ENCODE measurements at places on chromosomes 1 and 21.

- no peak for DNase-seq
These were observed 198.2 kb upstream of the APP start for GRCh38 chr21:26368591-26369320.

DNA sequence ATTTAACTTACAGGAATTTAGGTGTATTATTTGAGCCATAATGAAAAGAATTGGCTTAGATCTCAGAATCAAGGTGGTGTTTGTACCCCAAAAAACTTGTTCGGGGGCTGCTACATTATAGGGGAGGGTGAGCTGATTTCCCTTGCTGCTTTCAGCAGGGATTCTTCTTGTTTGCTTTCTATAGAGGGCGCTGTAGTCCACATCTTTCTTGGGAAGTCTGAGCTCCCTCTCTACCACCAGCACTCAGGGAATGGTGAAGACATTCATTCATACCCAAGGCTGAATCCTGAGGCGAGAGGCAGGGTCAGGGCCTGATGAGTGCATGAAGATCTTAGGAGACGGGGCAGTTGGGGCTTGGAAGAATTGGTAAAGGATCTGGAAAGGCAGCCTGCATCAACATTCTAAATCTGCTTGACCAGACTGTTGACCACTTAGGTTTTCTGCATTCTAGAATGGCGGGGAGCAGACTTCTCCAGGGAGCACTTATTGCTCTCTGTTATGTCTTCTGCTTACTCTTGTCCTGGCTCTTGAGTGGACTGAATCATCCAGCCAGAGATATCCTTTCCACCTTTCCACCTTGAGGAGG, 18.9 kb downstream of the SPATA46 start:
- peak; percentile 86 for DNase-seq

- no peak for DNase-seq
These were observed at the start of gene KRTAP21-2 for GRCh38 chr21:30747159-30747558. Gene KRTAP21-2 (minus strand): TSS chr21:30747259. CDS start chr21:30747202, 57 bp downstream.

DNA sequence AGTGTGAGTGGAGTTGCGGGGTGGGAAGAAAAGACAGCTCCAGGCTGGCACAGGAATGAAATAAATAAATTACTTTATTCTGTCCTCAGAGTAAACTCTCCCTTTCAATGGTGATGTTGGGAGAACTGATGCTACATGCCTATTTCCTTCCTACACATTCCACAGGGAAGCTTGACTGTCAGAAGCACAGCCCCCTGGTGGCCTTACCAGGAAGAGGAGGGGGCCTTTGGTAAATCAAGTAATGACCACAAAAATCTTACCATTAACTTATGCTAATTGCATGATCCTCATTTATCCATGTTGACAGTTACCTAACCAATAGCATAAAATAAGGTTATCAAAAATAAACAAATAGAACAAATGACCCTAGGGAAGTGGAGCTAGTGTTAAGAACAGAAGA, 605.0 kb upstream of the PKN2 start:
- peak; percentile 52 for DNase-seq

DNA sequence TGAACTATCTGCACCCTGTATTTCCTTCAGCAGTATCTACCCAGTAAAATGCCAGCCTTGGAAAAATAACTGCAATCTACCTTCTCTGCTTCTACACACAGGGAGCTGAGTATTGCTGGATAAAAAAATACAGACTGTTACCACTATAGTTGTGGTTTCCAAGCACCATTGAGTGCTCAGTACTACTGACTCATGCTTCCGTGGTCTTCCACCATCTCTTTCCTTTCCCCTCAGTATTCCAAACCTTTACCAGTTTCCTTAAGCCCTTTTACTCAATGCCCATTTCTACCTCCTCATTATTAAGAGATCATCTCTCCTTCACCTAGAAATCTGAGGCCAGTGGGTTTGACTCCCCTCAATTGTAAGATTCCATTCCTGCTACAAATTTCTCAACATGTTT, 23.8 kb downstream of the GLMN start:
- no peak for DNase-seq

DNA sequence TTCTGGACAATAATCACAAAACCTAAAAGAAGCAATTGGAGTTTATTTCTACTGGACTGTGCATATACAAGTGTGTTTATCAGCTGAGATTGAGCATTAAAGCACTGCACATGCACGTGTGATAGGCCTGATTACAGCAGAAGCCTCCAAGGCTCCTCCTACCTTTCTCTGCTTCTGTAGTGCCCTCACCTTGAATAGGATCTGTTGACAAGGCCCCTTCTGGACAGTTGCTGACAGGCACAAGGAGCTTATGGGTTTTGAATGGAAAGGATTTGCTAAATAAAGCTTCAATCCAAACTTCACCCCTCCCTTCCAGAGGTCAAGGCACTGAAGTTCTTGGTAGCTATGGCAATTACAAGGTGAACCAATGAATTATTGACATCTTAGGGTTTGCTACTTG, 7.9 kb upstream of the SGIP1 start:
- DNase-seq: no peak

DNA sequence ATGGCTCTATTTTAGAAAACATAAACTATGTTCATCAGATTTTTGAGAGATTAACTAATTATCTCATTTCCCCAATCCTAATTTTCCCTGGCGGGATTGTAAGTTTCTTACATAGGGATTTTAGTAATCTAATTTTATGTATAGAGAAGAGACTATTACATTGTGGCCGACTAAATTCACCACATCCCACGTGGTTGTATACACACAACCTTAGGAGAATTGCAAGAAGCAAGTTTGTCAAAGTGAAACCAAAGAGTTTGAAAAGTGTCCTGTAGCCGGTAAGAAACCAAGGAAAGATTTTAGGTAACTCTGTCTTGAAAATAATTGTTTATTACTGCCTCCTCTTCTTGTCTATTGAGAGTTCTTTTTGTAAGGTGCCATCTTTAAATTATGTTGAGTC, 550.6 kb downstream of the LTN1 start:
- DNase-seq: no peak

DNA sequence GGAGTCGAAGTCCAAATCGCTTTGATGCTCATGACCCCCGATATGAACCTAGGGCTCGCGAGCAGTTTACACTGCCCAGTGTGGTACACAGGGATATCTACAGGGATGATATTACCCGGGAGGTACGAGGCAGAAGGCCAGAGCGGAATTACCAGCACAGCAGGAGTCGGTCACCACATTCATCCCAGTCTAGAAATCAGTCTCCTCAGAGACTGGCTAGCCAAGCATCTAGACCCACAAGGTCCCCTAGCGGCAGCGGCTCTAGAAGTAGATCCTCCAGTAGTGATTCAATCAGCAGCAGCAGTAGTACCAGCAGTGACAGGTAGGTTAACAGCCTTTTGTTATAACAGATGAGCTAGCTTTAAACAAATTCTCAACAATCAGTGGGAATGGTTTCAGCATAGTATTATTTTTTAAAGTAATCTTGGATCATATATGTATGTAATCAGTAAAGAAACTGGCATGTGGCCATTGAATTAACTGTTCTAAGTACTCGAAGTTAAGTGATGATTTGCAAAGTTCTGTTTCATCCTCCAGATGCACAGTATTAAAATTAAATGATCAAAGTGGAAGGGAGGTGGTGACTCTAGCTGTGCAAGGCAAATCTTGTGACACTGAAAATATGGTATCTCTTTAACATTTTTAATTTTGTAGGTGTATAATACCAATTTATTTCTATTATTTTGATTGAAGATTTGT, 29.0 kb downstream of the SPEN start:
- no peak for DNase-seq

- DNase-seq: no peak
These were observed 43.2 kb downstream of the ECE1 start for GRCh38 chr1:21246905-21247642.

GRCh38 chr21:38440746-38441145, 57.5 kb downstream of the ERG start:
- peak; percentile 32 for DNase-seq

DNA sequence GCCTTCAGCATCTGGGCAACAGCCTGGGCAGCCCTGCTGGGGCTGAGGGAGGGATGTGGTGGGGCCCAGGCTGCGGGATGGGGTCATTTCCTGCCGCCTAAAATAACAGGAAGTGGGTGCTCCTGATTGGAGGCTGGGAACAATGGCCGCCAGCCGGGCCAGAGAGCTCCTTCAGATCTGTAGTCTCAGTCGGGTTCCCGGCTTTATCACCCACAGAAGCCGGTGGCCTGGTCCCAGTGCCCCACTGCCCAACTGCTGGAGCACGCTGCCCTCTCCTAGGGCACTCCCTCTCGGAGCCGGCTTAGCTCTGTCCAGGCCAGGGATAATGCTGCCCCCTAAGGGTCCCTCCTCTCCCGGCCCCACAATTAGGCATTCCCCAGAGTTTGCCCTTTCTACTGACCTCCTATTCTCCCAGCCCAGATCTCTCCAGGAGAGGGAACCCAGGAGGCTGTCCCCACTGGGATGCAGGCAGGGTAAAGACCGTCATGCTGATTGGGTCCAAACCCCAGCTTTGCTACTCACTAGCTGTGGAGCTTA, 5.1 kb downstream of the MAP7D1 start:
- DNase-seq: peak; percentile 85

GRCh38 chr1:246425139-246425794, 81.8 kb downstream of the SMYD3 start:
- DNase-seq: no peak

DNA sequence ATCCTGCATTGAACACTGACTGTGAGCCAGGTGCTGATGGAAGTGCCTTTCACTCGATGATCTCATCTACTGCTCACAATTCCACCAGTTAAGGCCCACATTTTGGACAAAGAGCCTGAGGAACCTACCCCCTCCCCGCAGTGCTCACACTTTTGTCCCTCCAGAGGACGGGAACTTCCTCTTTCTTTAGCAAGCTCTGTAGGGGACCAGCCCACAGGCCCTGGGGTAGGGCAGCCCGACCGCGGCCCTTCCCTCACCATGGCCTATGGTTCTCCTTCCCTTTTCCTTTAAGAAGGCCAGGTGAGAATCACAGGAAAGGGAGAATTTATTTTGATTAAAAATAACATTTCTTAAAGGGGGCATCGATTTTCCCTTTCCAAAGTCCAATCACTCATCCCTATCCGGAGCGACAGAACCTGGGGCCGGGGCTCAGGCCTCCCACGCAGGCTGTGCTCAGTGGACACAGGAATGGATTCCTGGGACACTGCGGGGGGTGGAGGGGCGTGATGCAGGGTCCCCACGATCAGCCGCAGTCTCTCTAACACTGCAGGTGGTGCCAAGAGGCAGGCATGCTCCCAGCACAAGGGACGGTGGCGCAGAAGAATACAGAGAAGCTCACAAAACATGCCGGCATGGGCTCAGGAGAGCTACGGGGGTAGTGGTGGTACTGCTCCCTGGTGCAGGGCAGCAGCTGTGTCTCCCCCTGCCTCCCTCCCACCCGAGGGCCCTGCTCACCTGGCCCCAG, 8.9 kb upstream of the KCNE1 start:
- no peak for DNase-seq

DNA sequence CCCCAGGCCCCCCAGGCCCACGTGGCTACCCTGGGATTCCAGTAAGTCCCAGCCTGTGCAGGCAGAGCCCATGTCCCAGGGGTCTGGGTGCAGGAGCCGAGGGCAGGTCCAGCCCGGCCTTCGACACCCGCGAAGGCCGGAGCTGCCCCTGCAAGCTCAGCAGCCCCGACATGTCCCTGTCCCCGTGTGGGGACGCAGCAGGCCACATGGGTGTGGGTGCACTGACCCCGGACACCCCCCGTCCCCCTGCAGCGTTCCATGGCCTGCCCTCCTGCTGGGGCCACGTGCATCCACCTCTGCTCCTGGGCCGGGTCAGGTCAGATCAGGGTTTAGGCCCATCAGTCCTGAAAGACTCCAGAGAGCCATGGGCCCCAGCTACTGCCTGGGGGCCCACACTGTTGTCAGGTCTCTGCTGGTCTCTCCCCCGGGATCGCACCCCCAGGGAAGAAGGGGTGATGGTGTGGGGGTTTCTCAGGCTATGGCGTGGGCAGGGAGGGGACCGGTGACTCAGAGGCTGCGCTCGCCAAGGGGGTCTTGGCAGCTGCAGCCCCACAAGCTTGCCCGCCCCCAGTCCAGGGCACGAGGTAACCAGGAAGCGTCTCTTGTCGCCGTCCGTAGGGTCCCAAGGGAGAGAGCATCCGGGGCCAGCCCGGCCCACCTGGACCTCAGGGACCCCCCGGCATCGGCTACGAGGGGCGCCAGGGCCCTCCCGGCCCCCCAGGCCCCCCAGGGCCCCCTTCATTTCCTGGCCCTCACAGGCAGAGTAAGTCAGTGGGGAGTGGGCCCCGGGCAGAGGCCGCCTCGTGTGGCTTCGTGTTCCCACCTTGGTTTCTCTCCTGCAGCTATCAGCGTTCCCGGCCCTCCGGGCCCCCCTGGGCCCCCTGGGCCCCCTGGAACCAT, 37.5 kb downstream of the SLC19A1 start:
- no peak for DNase-seq

GRCh38 chr1:11399250-11399649, 79.7 kb upstream of the DISP3 start:
- no peak for DNase-seq

DNA sequence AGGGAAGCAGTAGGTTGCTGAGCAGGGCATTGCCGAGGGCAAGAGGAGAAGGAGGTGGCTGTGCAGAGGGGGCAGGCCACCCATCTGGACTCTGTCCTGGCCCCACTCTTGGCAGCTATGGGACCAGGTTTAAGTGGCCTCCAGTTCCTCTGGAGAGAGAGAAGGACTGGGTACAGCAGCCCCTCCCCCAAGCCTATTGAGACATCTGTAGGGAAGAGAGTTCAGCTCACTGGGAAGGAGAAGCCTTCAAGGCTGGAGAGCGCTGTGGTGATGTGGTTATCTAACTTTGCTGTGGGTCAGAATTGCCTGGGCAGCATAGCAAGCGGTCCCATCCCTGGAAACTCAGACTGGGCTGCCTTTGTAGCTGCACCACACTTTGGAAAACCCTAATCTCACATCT, 93.9 kb downstream of the KCNJ15 start:
- no peak for DNase-seq

DNA sequence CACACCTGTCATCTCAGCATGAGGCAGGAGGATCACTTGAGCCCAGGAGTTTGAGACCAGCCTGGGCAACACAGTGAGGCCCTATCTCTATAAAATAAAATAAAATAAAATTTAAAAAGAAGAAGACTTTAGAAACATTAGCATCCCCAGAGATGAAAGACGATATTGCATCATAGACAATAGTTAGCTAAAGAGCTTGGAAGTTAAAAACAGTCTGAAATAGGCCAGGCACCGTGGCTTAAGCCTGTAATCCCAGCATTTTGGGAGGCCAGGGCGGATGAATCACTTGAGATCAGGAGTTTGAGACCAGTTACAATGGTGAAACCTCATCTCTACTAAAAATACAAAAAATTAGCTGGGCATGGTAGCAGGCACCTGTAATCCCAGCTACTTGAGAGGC, 59.3 kb downstream of the RIMS3 start:
- no peak for DNase-seq

DNA sequence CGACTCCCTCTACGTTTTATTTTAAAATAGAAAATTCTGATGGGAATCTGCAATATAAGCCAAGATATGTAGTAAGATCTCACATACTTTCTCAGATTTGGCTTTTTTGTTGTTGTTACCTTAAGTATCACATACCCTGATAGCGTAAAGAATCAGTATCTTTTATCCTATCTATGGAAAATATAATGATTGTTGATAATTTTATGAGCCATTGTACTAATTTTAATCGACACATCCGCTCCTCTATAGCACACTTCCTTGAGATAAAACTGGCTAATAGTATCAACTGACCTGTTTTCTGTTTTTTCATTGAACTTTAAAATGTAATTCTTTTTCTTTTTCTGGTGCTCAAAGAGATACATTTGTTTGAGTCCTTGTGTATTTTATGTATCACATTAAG, 118.7 kb downstream of the NFIA start:
- no peak for DNase-seq
